ENCODE measurements at places on chromosomes 11 and 22.

GRCh38 chr22:30825711-30826505 is 131.2 kb downstream of the OSBP2 start:
- DNase-seq: no peak

- DNase-seq: no peak
Measured at GRCh38 chr22:32076761-32077084, 33.7 kb downstream of the SLC5A1 start.

- DNase-seq: no peak
Measured at GRCh38 chr11:47856186-47856585, 8.0 kb upstream of the NUP160 start.

GRCh38 chr11:93059117-93059957 is 89.9 kb downstream of the MTNR1B start:
- DNase-seq: no peak
